Activated CD8-positive, alpha-beta T cell treated with anti-CD3 and anti-CD28 coated beads, Interleukin-2, amount 10 ng/mL, durations not matched to agents 7 days and 5 days (primary cell): ENCODE measurements at places on chromosomes 1 and 21. TPM values are rescaled to one million over a fixed set of nuclear protein-coding genes. Genes with fewer than 3 reads are reported as not detected.

ABCA4 gene
- total RNA-seq, result not detected

NTMT2 gene
- not detected for total RNA-seq

DNA sequence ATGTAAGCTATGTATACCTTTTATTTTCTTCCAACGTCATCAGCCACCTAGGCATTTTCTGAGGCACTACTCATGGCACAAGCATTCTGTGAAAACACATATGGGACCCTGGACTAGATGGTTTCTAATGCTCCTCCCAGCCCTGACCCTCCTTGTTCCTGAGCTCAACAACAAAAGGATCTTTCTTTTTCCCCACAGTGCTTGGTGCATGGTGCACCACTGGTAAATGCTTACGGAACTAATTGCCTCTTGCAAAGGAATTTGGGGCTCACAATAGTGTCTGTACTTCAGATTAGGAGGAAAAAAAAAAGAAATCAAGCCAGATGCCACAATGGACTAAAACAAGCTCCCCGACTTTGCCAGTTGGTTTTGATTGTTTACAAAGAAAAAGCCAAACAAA is 390.5 kb downstream of the PLPP3 start:
- DNase-seq, result no peak

DNA sequence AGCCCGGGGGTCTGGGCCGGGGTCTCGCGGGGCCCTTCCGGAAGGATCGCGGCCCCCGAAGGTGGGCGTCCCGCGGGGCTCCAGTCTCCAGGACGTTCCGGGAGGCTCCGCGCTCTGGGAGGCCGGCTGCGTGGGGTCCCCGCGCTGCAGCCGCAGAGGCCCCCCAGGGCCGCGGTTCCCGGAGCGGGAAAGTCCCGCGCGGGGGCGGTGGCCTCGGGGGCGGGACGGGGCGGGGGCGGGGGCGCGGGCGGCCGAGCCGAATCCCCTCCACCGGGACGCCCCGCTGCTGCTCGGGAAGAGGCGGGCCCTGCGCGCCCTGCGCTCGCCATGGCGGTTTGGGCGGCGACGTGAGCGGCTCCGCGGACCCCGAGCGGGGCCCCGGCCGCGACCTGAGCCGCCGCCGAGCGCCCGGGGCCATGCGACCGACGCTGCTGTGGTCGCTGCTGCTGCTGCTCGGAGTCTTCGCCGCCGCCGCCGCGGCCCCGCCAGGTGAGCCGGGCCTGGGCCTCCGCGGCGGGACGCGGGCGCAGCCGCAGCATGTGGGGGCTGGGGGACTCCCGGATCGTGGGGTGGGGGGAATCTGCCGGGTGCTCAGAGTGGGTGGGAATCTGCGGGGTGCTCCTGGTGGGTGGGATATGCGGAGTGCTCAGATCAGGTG is at the start of gene IFNGR2:
TSS of gene IFNGR2 (plus strand) at position 286 of the 658 bp plus-strand sequence. CDS start at position 417, 131 bp downstream.
- peak; percentile 34 for DNase-seq

DNA sequence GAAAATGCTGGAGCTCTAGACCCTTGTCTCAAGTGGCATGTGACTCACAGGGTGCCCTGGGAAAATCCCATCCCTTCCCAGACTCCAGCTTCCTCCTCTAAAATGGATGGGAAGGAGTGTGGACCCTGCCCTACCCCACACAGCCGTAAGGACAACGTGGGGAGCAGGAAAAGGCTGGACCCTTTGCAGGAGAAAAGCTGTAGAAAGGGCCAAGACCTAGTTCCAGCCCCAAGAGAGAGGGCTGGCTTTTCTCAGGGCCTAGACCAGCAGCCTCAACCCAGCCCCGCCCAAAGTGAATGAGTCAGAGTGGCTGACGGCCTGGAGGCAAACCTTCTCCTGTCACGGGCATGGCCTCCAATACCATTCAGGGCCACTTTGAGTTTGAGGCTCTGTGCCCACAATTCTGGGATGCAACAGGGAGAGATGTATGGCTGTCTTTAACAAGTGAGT is 1.1 kb downstream of the LAMB3 start:
- DNase-seq, result peak; percentile 73

DNA sequence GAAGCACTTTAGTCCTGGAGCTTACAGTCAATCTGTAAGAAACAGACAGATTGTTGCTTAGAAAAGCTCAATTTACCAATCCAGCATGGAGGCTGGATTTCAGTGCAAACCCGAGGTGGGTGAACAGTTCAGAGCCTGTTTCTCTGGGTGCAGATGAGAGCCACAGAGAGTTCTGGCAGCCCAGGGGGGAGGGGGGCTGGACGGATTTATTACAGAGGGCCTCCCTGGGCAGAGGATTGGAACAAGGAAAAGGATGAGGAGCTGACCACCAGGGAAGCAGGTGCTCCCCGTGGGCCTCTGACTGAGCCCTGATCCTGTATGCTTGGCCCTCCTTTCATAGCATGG is 38.0 kb upstream of the EPS8L3 start:
- DNase-seq, result peak; percentile 49

DNA sequence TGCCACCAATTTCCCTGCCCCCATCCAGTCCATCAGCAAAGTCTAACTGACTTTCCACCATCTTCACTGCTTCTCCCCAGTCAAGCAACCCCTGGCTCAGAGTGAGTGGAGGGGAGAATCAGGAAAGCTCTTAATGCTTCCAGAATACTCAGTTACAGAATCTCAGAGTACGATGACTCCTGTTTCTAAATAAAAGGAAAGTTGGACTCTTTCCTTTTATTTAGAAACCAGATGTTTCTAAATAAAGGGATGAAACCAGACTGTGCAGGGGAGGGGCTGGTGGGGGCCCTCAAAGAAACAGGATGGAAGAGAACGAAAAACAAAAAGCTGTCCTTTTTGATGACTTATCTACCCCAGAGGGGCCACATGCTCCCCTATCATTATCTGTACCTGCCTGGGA is 85.2 kb upstream of the PPM1J start:
- DNase-seq, result no peak

DNA sequence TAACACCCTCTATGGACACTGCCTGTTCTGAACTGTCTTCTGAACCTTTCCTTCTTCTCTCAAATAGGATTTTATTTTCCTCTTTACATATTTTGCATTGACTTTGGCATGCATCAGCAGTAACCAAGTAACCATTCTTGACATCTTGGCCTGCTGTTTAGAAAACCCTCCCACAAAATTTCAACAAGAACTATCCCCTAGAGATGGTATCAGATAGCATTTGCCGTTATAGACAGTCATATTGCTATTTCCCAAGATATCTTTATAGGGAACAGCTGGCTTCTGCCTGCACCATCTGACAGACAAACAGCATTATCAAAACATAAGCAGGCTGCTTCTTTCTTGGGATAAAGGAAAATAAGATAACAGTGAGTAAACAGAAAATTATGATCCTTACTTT is 54.7 kb downstream of the LHX8 start:
- no peak for DNase-seq

DNTTIP2 gene
- 72.1 TPM for total RNA-seq

FCRL1 gene
- total RNA-seq, result not detected
